ENCODE measurements at places on chromosomes 1 and 21. TPM values are rescaled to one million over a fixed set of nuclear protein-coding genes. Genes with fewer than 3 reads are reported as not detected.

DNA sequence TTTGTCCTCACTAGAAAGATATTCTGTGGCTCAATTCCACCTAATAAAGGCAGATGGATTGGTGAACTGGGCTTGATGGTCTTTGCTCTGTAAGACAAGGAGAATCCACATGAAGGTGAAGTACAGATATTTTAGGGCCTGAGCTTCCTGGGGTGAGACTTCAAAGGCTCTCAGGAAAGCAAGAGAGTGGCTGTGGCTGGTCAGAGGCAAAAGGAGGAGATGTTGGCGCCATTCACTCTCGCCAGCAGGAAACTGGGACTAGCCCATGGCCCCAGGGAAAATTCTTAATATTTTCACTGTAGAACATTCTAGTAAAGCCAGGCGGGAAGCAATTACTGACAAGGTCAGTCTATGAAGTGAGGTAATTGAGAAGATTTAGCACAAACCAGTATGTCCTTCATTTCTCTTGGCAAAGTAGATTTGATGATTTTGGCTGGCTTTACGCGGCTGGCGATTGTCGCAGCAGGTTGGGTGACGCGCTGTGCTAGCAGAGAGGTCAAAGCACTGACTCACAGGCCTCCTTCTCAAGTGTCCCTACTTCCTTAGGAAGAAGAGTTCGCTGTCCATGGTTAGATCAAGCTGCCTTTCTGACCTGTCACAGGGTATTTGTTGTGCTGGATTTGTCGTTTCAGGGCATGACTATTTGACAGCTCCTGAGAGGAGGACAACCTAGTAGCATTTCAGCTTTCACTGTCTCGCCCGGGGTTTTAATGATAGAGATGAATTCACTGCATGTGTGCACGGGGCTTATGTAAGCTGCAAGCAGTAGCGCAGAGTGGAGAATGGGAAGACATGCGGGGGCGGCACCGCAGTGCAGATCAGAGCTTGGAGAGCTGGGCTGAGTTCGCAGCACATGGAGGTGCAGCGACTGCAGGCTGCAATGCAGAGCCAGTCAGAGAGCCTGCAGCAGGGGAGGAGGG lies 32.7 kb downstream of the XCL1 start:
- DNase-seq: no peak

- DNase-seq: no peak
These were observed 31.9 kb upstream of the RAP1A start for GRCh38 chr1:111587509-111588174.

Gene FCAMR
- not detected for total RNA-seq

DNA sequence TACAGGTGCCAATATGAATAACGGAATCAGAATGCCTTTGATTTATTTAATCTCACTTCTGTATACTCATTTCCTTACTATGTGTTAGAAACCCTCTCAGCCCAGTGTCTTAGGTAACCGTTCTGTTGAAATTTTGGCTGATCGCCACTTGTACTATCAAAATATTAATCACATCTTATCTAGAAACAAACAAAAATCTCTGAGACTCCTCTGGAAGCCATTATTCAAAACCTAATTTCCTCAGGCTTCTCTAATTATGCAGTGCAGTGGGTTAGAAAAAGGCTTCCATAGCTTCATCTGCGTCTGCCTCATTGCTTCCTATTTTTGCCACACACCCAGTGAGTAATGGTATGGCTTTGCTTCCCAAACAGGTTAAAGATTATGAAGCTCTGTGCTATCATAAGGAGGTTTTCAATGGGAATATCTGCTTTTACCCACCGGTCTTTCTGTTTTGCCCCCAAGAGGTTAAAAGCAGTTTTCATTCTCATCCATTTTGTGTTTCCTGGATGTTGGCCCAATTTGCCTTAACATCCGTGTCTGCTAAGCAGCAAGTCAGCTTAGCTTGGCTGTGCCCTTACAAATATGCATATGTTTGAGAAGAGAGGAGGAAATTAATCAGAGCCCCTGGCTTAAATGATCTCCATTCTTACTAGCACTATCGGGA lies 129.6 kb downstream of the RYR2 start:
- no peak for DNase-seq

DNA sequence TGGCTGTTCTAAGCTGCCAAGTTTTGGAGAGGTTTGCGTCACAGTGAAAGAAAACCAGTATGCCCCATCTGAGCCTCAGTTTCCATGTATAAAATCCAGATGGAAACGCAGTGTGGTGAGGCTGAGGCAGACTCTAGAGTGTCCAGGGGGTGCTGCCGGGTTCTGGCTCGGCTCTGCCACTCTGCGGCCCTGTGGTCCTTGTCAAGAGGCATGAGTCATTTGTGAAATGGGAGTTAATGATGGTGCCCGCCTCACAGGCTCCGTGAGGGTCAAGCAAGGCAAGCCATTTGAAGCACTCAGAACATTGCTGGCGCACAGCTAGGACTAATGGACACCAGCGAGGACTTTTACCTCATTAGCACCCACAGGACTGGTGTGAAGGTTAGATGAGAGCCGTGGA lies 214.3 kb downstream of the PTPRU start:
- no peak for DNase-seq

- DNase-seq: no peak
These were observed 22.6 kb downstream of the ST3GAL3 start for GRCh38 chr1:43729816-43730463.

Gene ABCG1
- total RNA-seq: 3.4 TPM

Gene LRRC3
- total RNA-seq: 0.91 TPM

DNA sequence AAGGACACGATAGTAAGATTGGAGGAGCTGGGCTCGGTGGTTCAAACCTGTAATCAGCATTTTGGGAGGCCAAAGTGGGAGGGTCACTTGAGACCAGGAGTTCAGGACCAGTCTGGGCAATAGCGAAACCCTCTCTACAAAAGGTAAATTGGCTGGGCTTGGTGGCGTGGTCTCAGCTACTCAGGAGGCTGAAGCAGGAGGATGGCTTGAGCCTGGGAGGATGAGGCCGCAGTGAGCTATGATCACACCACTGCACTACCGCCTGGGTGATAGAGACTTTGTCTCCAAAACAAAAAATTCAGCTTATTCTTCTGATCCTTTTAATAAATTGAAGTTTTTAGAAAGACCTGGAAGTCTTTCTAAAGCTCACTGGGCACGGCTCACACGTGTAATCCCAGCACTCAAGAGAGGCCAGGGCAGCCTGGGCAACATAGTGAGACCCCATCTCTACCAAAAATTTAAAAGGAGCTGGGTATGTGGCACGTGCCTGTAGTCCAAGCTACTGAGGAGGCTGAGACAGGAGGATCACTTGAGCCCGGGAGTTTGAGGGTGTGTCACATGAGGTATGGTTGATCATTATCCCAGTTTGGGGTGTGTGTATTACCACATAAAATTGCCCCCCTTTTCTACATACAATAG lies 15.3 kb downstream of the MASP2 start:
- no peak for DNase-seq

Gene HNRNPU
- total RNA-seq: 428 TPM

DNA sequence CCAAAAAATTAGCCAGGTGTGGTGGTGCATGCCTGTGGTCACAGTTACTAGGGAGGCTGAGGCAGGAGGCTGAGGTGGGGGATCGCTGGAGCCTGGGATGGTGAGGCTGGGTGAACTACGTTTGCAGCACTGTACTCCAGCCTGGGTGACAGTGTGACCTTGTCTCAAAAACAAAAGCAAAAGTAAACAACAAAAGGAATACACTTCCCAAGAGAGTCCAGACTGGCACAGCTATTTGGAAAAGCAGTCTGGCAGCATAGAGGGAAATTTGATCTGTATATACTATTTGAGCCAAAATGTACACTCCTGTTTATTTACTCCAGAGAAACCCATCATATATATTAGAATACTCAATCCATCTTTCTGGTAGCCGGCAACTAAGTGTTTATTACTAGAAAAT lies 107.0 kb upstream of the HMCN1 start:
- no peak for DNase-seq

DNA sequence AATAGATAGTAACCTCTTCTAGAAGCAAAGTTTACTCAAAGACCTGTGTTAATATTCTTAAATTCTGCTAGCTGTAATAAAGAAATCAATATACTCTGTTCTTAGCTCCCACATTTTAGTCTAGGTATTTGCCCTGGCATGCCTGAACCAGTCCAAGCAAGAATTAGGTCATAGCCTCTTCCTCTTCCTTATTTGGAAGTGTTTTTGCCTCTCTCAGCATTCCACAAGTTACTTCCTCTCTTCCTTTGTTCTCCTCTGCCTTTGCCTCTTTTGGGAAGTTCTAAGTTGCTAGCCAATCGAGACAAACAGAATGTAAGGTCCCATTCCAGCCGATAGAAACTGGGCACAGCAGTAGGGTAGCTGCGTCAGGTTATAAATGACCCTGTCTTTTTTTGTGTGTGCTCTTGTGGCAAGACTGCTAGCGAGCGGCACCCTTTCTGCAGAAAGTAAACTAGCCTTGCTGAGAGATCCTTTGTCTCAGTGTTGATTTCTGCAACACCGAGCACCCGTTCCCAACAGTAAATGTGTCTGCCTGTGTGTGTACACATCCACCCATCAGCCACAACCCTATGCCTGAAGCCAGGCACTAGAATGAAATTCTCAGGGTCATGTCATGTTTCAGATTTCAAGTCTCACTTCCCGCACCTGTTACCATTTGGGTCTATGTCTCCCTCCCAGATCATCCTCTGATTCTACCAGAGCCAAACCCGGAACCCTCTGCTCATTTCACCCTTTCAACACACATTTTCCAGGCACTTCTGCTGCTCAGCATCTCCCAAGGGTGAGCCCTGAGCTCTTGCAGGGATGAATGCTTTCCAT lies 37.5 kb downstream of the LRRC3 start:
- DNase-seq: no peak

- DNase-seq: no peak
These were observed 15.9 kb upstream of the ZBTB21 start for GRCh38 chr21:42026082-42026435.

GRCh38 chr21:33299181-33299752 lies 25.5 kb upstream of the IFNAR1 start:
- DNase-seq: peak; percentile 26

DNA sequence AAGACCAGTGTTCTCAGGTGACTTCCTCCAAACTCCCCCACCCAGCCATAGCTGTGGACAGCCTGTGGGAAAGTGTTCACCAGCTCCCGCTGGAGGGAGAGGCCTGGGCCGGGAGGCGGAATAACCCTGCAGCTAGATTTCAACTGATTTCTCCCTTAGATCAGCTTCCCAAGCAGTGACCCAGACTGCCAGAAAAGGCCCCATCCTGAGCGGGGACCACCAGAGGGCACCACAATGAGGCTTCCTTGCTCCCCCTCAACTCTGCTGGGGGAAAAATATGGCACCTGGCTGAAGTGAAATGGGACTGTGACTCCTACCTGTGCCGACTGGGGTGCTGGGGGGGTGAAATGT lies 50.8 kb downstream of the RHBG start:
- DNase-seq: peak; percentile 33

All from activated B cell treated with CpG ODN at 0.5 μM for 24 hours (primary cell).